ENCODE measurements at places on chromosomes 6 and 20. TPM values are rescaled to one million over a fixed set of nuclear protein-coding genes. Genes with fewer than 3 reads are reported as not detected.

The PRICKLE4 gene
- 0.32 TPM for polyA plus RNA-seq

The RIPOR2 gene
- polyA plus RNA-seq = 0.01 TPM

The SAMD3 gene
- 5.4 TPM for polyA plus RNA-seq

The CPXM1 gene
- polyA plus RNA-seq = not detected

The TRIM15 gene
- polyA plus RNA-seq = not detected

The TRIM10 gene
- polyA plus RNA-seq = not detected

The HSPA1L gene
- polyA plus RNA-seq = 0.54 TPM

The RAET1G gene
- 12.1 TPM for polyA plus RNA-seq

The C6orf15 gene
- polyA plus RNA-seq = 0.08 TPM

The GPR63 gene
- 1.9 TPM for polyA plus RNA-seq

The ESR1 gene
- polyA plus RNA-seq = 0.77 TPM

The CRYBG1 gene
- 36.9 TPM for polyA plus RNA-seq

The COL19A1 gene
- not detected for polyA plus RNA-seq

The OPN5 gene
- polyA plus RNA-seq = 0.04 TPM

The DCDC2 gene
- 0.03 TPM for polyA plus RNA-seq

DNA sequence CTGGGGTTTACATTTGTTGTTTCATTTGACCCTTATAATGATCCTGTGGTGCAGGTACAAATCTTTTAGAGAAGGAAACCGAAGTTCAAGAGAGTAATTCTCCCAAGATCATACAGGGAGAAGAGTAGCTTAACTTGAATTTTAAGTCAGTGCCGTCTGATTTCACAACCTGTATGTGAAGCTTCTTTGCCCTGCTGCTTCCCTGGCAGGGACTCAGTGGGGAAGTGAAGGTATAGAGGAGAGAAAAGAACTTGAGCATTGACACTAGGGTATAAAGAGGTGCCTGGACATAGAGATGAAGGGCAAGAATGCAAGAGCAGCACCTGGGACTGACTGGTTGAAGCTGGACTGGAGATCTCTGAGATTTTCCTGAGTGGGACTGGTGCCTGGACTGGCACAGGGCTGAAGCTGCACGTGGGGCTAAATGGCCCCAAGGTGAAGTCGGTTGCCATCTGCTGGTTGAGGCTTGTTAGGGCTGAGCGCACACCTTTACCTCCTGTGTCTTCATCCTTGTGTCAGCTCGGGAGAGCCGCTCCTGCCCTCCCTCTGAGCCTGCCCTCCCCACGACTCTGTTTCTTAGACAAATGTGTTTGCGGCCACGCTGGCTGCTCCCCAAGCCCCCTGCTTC, 41.8 kb downstream of the FARS2 start:
- peak; percentile 13 for DNase-seq

DNA sequence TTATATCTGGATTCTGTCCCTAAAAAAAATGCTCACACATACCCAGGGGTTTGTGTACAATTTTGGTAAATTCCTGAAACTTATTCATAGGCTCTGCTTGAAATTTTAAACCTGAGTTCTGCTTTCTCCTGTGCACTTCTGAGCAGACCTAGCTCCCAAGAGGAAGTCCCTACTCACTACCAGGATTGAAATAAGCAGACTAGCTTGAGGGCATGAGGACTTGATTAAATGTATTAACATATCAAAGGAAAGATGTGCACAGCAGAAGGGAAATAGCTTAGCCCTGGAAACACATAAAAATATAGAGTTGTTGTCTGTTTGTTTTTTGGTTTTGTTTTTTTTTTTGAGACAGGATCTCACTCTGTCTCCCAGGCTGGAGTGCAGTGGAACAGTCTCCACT, 151.8 kb upstream of the PLCB4 start:
- DNase-seq = no peak

DNA sequence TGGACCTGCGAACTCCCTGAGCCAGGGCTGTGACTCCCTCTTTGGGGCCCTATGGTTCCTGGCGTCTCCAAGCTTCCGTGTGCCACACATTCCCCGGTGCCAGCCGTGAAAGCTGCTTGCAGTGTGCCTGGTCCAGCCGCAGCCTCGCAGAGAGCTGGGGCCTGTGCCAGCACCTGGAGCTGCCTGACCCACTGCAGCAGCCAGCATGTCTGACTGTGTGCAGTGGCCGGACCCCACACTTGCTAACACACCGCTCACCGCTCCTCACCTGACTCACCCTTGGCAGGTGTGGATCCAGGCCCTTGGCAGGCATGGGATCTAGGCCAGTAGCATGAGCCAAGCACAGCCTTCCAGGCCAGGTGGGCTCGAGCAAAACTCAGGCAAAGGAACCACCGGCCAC, 227.5 kb downstream of the OTOR start:
- no peak for DNase-seq

DNA sequence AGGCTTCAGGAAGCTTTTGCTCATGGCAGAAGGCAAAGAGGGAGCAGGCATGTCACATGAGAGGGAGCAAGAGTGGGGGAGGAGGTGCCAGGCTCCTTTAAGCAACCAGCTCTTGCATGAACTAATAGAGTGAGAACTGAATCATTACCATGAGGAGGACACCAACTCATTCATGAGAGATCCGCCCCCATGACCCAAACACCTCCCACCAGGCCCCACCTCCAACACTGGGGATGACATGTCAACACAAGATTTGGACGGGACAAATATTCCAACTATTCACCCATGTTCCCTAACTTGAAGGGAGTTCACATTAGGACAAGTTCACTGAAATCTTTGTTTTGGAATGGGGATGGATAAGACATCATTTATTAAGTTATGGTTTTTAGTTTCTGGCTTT, 155.2 kb upstream of the ESR1 start:
- DNase-seq = no peak

DNA sequence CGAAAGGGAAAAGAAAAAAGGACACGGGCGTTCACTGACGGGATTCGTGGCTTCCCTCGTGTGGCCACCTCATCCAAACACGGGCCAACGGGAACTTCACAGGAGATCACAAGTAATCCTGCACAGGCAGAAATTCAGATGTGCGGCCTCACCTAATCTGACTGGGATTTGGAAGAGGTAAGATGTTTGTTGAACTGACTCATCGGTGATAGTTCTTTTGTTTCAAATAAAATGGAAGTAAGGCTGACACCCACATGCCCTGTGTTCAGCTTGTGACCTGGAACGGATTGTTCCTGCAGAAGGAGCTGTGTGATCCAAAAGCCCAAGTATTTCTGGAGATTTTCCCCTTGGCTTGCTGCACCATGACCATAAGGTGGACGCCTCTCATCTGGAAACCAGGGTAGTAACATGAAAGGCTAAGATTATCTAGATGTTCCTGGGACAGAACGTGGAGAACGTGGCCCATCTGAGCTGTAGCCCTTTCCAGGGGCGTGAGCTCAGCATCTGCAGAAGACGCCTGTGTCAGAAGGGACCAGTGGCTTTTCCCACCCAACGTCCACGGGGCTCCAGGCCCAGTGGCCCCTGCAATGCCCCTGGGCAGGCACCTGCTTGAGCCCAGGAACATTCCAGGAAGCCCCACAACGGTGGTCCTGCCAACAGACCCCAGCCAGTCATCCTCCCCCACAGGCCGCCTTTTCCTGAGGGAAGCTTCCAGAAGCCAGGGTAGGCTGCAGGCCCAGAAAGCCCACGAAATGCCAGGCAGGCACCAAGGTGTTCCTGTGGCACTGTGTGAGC, 39.7 kb downstream of the DLL1 start:
- no peak for DNase-seq

DNA sequence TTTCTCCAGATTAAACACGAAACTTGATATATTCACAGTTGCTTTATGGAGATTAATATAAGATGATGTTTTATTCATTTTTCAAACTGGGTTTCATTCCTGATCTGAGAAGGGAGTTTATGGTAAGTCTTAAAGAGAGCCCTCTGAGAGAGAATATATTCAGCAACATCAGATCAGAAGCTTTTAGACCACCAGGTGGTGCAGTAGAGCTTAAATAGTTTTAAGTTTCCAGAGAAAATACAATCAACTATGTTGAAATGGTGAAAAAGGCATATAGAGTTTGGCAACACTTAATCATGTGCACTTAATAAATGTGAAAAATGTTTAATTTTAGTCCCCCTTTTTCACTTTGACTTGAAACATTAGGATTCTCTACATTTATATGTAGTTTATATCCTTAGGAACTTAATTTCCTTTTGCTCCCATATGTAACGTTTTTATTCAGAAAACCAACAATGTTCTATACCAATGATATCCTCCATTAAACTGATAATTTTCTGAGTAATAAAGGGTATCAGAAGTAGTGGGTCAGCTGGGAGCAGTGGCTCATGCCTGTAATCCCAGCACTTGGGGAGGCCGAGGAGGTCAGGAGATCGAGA, 86.4 kb upstream of the CLDN20 start:
- DNase-seq = no peak

DNA sequence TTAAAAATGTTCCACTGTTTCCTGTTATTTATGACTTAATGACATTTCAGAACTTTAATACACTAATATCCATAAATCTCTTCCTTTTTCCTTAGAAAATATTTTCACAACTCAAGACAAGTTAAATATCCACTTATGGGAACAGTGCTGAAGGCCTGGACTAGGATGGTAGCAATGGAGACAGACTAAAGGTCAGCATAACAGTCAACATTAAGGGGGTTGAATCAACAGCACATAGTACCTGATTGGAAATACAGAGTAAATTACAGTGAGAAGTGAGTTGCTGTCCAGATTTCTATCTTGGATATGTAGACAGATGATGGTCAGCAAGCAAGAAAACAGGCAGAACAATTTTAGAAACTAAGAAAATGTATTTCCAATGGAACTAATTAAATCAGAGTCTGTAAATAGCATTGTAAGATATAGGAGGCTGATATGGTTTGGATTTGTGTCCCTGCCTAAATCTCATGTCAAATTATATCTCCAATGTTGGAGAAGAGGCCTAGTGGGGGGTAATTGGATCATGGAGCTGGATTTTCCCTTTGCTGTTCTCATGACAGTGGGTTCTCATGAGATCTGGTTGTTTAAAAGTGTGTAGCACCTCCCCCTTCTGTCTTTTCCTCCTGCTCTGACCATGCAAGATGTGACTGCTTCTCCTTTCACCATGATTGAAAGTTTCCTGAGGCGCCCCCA, 682.7 kb downstream of the MAFB start:
- DNase-seq = no peak

- DNase-seq = no peak
These were observed 1.5 kb downstream of the BICRAL start for GRCh38 chr6:42783177-42783875.

DNA sequence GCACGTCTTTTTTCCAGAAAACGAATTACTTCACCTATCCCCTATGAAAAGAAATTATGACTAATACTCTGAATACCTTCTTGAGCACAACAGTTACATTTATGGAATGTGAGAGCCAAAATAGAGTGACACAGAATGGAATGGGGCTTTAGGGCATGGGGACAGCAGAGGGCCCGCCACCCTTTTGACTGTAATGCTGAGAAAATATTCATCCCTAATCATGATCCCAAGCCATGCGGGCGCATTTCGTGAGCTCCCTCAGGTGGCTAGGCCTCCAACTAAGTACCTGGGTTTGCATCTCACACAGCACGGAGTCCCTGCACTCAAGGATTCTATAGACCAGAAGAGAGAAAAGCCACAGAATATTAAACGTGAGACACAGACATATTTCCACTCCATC, 212.6 kb downstream of the SOD2 start:
- DNase-seq = no peak

GRCh38 chr6:160041608-160042007, 72.7 kb downstream of the IGF2R start:
- no peak for DNase-seq

- no peak for DNase-seq
These were observed 121.2 kb downstream of the DST start for GRCh38 chr6:56521454-56521853.

- no peak for DNase-seq
These were observed 167.9 kb downstream of the TFAP2C start for GRCh38 chr20:56797023-56797422.

DNA sequence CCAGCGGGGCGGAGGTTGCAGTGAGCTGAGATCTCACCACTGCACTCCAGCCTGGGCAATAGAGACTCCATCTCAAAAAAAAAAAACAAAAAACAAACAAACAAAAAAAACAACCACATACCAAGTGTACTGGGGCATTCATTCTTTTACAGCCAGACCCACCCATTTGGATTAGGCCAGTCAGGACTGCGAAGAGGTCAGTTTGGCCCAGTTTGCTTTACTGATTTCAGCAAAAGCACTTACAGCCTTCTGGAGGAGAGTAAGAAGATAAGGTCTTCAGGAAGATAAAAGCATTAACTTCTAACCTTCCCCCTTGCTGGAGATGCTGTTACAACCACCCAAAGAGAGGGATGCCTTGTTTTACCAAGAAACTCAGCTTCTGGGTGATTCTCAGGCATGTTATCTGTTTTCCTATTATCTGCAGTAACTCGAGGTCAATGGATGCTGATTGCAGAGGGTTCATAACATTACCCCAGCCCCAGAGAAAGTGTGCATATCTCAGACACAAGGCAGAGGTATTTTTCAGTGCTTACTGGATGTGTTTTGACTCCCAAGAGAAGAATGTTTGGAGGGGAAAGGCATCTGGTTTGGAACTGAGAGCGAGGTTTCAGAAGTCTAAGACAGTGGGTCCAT, 118.9 kb downstream of the RIN2 start:
- no peak for DNase-seq

GRCh38 chr20:33531047-33531877, 41.4 kb downstream of the CBFA2T2 start:
- no peak for DNase-seq

- DNase-seq = no peak
These were observed 389.1 kb downstream of the HTR1B start for GRCh38 chr6:77074037-77074713.

DNA sequence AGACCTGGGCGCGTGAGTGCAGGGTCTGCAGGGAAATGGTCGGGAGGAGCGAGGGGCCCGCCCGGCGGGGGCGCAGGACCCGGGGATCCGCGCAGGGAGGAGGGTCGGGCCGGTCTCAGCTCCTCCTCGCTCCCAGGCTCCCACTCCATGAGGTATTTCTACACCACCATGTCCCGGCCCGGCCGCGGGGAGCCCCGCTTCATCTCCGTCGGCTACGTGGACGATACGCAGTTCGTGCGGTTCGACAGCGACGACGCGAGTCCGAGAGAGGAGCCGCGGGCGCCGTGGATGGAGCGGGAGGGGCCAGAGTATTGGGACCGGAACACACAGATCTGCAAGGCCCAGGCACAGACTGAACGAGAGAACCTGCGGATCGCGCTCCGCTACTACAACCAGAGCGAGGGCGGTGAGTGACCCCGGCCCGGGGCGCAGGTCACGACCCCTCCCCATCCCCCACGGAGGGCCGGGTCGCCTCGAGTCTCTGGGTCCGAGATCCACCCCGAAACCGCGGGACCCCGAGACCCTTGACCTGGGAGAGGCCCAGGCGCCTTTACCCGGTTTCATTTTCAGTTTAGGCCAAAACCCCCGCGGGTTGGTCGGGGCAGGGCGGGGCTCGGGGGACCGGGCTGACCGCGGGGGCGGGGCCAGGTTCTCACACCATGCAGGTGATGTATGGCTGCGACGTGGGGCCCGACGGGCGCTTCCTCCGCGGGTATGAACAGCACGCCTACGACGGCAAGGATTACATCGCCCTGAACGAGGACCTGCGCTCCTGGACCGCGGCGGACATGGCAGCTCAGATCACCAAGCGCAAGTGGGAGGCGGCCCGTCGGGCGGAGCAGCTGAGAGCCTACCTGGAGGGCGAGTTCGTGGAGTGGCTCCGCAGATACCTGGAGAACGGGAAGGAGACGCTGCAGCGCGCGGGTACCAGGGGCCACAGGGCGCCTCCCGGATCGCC, 54.2 kb upstream of the HLA-A start:
- peak; percentile 5 for DNase-seq

GRCh38 chr6:50602292-50602691, 111.0 kb upstream of the TFAP2D start:
- DNase-seq = peak; percentile 2

- DNase-seq = no peak
These were observed 114.3 kb upstream of the GGTLC1 start for GRCh38 chr20:24102749-24103333.
